ENCODE measurements at places on chromosomes 12 and 14.

DNA sequence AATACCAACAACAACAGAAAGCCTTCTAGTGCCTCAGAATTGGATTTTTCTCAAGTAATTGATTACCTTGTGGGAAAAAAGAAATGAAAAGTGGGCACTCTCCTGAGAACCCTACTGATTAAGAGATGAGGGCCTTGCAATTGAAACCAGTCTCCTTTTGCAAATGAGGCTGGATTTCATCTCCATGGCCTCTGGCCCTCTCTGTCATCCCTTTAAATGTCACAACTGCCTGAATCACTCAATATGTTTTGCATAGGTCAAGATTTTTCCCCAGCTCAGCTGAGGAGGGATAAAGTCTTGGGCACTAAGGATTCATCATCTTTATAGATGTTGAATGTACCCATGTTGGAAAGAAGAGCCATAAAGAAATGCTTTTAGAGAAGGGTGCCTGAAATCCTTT is 166.4 kb downstream of the RMST start:
- no peak for DNase-seq

DNA sequence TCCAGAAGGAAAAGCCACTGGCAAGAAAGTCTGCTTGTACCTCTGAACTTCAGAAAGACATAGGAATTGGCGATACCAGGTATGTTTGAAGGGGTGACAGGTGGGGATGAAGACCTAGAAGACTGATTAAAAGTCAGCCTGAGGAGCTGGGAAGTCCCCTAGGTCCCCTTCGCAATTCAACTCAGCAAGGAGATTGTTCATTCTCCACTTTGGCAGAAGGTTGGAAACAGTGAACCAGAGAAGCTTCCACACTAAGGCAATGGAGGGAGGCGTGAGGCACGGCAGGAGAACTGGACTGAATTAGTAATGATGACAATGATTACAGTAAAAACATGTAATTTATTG is 240.3 kb upstream of the TMPO start:
- DNase-seq = no peak

DNA sequence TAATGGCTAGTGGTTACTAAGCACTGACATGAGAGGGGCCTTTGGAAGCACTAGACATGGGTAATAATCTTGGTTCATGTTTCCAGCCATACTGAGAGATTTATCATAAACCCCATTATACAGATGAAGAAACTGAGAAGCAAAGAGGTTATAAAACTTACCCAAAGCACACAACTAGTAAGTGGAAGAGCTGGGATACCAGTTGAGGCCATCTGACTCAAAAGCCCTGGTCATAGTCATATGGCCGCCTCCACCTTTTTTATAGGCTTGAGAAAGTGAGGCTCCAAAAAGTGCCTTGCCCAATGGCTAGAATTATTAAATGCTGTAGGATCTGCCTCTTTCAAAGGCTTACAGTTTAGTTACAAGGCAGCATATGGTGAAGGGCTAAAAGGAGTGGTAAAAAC is 944 bp downstream of the TXNRD1 start:
- no peak for DNase-seq

- DNase-seq = peak; percentile 13
Observed at GRCh38 chr14:64541972-64542835, 1.7 kb downstream of the HSPA2 start.

DNA sequence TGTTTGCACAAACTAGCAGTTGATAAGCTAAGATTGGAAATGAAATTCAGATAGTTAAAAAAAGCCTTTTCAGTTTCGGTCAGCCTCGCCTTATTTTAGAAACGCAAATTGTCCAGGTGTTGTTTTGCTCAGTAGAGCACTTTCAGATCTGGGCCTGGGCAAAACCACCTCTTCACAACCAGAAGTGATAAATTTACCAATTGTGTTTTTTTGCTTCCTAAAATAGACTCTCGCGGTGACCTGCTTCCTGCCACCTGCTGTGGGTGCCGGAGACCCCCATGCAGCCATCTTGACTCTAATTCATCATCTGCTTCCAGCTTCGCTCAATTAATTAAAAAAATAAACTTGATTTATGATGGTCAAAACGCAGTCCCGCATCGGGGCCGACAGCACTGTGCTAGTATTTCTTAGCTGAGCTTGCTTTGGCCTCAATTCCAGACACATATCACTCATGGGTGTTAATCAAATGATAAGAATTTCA is 335.6 kb downstream of the TMEM121 start:
- no peak for DNase-seq

GRCh38 chr14:23366426-23366921 is 1.5 kb upstream of the EFS start:
- peak; percentile 66 for DNase-seq

- DNase-seq = no peak
Observed at GRCh38 chr14:24895622-24896021, 154.3 kb downstream of the STXBP6 start.

- DNase-seq = peak; percentile 63
Observed at GRCh38 chr12:69900720-69901131, 75.7 kb downstream of the MYRFL start.

GRCh38 chr12:1003600-1004271 is 12.7 kb downstream of the ERC1 start:
- DNase-seq = no peak

GRCh38 chr12:71469258-71469750 is 29.7 kb downstream of the LGR5 start:
- peak; percentile 76 for DNase-seq

DNA sequence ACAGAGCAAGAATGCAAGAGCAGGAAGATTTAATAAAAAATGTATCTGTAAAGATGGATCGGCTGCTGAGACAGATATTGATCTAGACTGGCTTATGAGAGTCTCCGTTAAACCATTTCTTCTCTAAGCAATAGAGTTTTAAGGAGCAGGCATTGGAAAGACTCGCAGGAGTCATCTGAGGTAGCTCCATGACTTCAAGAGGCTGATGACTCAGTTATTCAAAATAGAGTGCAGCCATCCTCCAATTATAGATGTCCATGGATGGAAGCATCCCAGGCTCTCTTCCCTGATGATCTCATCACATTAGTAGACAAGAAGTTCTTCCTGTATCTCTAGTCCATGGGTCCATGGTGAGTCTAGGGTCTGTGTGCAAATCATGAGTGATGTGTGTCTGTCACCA is 638.3 kb upstream of the TMEM132C start:
- peak; percentile 54 for DNase-seq

DNA sequence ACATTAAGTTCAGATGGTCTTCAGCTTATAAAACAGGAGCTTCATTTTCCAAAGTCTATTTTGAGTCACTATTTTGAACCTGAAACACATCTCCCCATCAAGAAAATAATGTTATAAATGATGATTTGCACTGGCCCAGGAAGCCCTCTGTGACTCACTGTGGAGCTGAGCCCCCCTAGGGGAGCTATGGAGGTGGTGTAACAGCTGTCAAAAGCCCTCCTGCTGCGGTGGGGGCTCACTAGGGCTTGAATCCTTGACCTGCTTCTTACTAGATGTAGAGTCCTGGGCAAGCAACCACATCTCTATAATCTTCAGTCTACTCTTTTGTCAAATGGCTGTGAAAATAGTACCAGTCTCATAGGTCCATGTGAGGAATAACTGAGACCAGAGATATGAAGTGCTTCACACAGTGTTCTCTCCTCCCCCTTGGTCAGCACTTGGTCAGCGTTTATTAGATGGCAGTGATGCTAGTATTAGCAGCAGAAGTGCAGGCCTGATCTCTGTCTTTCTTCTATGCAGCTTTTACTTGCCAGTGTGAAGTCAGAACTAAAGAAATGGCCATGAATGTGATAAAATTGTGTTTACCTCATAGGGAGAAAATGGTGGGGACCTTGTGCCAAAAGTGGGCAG is 83.4 kb downstream of the RTN1 start:
- DNase-seq = no peak

GRCh38 chr14:101185073-101185835 is 281.7 kb upstream of the RTL1 start:
- DNase-seq = no peak

DNA sequence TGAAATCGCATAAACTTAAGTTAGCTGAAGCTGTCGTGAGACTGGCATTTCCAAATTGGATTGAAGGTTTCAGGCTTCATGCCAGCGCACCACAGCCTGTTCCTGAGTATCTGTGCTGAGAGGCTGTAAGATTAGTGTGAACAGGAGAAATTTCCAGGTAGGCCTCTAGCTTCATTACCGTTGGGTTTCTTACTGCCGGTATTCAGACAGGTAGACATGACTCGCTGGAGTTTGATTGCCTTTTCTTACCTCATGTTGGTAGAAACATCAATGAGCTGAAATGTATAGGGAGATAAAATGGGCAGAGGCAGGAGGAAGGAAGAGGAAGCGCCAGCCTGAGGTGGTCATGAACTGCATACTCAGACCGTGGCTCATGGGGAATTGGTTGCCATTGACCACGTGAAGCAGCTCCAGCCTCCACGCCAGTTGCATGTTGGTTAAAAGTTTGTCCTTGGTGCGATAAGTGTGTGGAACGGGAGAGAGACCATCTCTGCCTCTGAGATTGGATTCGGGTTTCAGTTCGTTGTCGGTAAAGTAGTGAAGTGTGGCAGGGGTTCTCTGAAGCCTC is 42.3 kb upstream of the MMP17 start:
- DNase-seq = no peak

DNA sequence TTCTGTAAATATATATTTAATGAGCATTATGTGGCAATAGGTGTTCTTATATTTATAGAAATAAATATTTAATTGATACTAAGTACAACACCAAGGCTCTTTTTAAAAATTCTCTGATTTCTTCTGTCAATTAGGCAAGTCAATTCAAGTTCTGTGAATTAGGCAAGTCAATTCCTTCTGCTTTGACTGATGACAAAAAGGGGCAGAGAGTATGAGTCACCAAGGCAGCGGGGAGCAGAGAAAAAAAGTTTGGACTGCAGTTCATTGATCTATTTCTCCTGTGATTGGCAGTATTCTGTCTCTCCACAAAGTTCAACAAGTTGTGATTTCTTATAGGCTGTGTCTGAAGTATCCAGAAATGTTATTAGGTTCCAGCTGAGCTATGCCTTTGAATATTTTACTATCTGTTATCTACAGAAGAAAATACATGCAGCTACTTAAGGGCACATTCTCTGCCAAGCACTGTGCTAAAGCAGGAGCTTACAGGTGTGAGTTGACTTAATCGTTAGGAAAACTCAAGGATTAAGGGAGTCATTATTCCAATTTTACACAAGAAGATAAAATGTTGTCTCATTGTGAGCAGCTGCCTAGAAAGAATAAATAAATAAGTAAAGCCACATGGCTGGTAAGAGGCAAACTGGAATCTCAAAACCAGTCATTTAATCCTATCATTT is 206.4 kb upstream of the ALG10B start:
- no peak for DNase-seq

GRCh38 chr12:119594772-119595445 is 1.3 kb downstream of the TMEM233 start:
- DNase-seq = no peak

DNA sequence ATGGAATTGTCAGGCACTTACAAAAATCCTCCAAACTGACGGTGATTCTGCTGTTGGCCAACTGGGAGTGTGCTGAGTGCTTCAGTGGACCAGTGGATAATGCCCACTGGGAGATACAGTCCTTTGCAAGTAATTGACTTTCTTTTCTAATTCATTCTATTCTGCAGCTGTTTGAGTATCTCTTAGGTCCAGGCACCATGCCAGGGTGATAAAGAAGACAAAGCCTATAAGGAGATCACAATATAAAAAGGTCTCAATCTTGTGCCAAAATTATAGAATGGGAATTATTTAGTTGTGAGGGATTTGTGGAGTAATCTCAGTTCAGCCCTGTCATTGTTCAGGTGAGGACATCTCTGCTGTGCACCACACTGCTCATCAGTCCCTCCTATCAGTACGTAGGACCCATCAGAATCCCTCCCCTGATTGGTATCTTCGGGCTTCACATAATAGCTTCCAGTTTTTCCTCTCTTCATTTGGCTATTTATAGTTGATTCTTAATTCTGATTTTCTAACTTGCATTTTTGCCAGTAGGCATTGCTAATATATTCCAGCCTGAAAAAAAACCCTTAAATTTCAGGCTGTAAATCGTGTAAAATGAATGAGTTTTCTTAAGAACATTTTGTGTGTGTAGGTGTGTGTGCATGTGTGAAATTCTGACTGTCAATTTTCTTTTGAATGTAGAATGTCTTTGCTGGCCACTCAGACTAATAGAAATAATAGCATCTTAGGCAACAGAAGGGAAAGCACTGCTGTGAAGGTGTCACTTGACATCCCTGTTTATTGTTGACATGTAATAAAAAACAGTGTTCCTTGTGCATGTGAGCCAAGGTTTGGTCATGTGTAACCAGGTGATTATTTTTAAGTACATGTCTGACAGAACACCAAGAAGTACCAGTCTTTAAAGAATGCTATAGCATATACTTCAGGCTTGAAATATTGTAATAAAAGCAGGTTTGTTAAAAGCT is 457.6 kb upstream of the RGS6 start:
- no peak for DNase-seq

GRCh38 chr14:93520053-93520607 is 89.4 kb downstream of the UNC79 start:
- DNase-seq = no peak

GRCh38 chr12:117034249-117034648 is 65.0 kb downstream of the TESC start:
- DNase-seq = no peak

- DNase-seq = no peak
Observed at GRCh38 chr12:93072340-93072739, 143.2 kb upstream of the EEA1 start.

DNA sequence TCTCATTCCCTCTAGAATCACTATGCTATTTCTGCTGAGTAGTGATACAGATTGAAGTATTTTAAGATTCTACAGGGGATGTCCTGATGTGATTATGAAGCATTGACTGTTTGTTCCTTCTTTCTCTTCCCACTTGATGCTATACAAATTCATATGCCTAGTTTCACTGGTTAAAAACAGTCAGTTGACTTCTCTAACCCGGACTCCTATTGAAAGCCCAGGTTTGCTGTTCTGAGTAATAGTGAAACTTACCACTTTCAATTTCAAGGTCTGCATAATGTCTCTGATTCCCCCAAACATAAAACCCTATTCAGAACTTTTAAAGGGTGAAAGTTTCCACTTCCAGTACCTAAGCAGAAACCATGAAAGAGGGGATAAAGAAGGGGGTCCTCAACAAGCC is 117.7 kb upstream of the RPL10L start:
- no peak for DNase-seq

DNA sequence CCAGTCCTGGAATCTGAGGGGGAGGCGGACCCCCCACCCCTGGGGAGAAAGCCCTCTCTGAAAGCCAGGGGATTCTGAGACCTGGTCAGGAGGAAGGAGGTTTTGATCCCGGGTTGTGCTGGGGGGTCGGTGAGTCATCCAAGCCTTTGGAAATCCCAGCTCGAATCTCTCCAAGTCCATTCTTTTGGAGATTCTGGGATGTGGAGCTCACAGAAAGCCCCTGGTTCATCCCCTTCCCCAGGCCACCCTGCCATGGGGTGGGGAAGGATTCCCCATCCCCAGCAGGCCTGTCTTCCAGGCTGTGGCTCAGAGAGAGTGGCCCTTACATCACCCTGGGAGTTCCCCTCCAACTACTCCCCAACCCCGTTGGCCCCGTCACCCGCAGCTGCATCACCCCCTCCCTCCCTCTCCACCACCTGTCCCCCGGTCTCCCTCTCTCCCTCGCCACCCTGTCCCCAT is 14.3 kb downstream of the EXOC3L4 start:
- DNase-seq = peak; percentile 79
